ENCODE measurements at places on chromosomes 3 and 15. TPM values are rescaled to one million over a fixed set of nuclear protein-coding genes. Genes with fewer than 3 reads are reported as not detected.

GRCh38 chr3:195565716-195566115 lies 18.0 kb downstream of the APOD start:
- DNase-seq = no peak

DNA sequence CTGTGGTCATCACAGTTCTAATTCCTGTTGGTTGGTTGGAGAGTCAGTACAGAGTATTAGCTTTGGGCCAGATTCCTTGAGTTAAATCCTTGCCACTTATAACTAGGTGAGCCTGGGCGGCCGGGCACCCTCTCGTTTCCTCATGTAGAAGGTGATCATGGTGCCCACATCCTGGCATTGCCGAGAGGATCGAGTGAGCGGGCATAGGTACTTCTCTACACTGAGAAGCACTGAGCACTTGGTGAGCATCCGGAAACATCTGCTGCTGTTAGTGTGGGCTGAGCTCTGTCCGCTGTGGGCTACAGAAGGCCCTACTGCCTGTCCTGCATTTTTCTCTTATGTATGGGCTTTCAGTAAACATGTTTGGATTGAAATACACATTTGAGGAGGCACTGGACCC lies 96.2 kb downstream of the CACNA1D start:
- no peak for DNase-seq

DNA sequence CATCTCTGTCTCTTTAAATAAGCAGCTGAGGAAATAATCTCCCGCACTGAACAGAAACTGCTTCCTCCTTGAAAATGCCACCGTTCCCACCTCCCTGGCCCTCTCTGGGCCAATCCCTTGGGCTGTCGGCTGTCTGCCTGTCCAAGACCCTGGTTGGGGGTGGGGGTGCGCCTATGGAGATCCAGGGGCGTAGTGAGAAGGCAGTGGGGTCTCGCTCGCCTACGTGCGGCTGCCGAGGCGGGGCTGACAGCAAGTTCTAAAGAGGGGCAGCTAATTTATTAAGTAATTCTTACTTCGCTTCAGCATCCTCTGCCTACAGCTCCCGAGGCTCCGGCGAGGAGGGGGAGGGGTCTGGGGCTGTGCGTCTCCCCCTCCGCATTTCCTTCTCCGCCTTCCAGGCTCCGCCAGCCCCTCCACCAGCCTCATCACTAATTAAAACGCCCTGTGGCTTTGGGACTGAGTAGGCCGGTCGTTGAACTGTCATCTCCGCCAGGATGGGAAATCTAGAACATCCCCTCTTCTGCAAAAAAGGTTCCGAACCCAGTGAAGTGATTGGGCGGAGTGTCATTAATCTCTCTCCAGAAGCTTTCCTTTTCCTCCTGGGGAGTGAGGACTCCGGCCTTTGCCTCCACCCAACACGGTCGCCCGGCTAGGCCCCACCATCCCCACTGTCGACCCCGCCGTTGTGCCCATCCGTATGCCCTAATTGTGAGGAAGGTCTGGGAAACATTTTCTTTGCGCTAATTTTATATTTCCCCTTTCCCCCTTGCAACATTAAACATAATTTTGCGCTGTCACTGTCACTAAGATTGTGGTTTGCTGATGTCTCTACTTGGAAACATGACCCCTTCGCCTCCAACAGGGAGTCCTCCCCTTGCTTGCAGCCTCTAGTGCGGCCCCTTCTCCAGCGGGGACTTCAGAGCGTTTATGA lies 16.9 kb downstream of the NR2F2 start:
- no peak for DNase-seq

DNA sequence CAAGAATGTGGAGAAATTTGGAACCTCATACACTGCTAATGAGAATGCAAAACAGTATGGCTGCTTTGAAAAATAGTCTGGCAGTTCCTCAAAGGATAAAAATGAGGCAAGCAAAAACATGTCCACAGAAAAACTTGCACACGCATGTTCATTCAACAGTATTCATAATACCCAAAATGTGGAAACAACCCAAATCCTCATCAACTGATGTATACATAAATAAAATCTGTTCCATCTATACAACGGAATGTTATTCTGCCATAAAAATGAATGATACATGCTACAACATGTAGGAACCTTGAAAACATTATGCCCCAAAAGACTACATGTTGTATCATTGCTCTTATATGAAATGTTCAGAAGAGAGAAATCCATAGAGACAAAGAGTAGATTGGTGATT lies 36.4 kb upstream of the OXTR start:
- no peak for DNase-seq

DNA sequence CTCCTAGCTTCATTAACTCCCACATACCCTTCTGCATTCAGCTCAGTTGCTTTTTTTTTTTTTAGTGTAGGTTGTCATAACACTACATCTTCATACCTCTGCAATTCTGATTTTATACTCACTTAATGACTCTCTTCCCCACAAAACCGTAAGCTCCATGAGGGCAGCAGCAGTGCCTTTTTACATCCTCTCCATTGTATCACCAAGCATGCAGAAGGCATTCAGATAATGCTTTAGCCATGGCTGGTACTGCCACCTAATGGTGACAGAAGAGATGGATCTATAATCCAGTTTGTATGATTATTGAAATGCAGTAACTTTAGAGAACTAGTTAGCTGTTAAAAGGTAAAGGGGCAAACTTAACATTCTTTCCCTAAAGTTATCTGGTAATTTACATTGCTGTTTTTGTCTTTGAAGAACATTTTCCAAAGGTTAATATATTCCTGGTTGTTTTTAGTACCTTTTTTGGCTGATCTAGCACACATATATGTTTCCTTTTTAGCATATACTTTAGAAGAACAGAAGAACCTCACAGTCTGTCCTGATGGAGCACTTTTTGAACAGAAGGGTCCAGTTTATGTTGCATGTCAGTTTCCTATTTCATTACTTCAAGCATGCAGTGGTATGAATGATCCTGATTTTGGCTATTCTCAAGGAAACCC lies 36.8 kb downstream of the ATP1B3 start:
- peak; percentile 43 for DNase-seq

GRCh38 chr15:99120050-99120777 lies 15.3 kb downstream of the SYNM start:
- no peak for DNase-seq

DNA sequence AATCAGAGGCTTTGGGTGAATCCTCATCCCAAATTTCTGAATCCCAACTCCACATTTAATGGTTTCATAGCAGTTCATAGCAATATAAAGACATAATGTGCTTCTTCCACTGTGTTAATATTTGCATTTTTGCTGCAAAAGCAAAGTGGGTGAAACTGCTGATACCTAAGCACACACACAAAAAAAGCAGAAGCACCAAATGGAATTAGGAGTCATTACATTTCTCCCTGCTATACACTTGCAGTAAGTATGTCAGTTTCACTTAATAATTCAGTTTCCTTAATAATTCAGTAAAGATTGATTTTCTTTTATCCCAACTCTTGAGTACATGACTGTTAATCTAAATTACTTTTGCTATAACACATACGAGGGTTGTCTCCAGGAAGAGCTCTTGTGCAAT lies 48.9 kb upstream of the ALCAM start:
- no peak for DNase-seq

GRCh38 chr3:67605377-67605776 lies 49.0 kb downstream of the SUCLG2 start:
- no peak for DNase-seq

DNA sequence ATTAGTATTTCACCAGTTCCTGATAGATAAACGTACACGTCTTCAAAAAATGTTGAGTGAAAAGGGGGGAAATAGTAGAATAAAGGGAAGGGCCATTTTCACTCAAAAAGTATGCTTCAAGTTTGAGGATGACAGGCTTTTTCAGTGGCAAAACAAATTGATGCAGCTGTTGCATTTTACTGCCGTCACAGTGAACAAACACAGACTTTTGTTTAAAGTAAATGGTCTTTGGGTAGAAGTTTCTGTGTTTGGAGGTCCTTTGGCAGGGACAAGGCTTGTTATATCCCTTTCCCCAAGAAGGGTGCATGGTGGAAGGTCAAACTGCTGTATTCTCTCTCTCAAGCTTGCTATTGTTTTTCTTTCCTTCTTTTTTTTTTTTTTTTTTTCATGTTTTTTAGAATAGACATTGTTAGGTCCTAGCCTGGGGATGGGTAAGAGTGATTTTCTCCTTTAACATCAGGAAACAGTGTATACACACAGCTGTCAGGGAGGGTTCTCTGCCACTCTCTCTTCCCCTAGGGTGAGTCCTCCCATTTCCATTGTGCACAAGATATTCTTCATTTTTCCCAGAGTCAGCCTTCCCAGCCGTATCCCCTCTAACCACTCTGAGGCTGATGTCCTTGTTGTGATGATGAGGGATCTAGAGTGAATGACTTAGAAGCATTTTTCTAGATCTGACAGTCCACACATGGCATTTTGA lies 6.6 kb upstream of the SUCNR1 start:
- DNase-seq = no peak

DNA sequence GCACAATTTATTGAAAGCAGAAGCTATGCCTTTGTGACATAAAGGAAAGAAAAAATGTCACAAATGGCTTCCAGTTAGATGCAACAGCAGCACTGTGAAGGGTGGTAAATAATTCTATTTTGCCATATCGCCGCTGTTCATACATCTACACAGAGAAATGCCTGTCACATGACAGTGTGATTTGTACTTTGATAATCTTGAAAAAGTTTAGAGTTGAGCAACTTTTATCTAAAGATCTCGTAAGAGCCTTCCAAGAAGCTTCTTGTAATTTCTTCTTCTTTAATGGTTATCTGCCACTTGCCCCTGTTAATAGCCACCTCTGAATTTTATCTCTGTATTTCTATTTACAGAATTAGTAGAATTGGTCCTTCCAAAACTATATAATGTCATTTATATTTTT lies 192.3 kb downstream of the ATP8B4 start:
- no peak for DNase-seq

C3orf62 gene
- total RNA-seq = 6.6 TPM

RBP2 gene
- not detected for total RNA-seq
